COLO829 (cell line): ENCODE measurements at places on chromosomes 2 and 18.

- DNase-seq: no peak
Measured at GRCh38 chr18:25349926-25350487, 2.0 kb downstream of the ZNF521 start.

DNA sequence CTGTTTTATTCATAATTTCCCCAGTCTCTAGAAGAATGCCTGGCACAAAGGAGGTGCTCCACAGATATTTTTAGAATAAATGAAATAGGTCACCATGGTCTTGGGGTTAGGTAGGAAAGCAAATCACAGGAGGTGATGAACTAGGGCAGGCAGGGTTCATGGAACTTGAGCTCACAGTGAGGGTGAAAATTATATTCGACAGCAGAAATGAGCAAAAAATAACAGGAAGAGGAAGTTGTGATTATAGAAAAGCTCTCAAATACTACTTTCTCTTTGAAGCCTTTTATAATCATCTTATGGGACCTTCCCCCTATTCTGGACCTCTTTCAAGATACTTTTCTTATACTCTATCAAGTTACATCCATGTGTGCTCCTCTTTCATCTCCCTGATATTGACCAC lies 4.5 kb upstream of the CREB1 start:
- DNase-seq: no peak

- no peak for DNase-seq
Measured at GRCh38 chr2:237413777-237414661, at the start of gene COL6A3. Gene COL6A3 (minus strand): TSS chr2:237414164. CDS start chr2:237396817, 17,347 bp downstream.

GRCh38 chr2:66456183-66457041 lies 21.5 kb downstream of the MEIS1 start:
- DNase-seq: no peak

- DNase-seq: no peak
Measured at GRCh38 chr2:135198481-135198880, 146.4 kb downstream of the RAB3GAP1 start.

DNA sequence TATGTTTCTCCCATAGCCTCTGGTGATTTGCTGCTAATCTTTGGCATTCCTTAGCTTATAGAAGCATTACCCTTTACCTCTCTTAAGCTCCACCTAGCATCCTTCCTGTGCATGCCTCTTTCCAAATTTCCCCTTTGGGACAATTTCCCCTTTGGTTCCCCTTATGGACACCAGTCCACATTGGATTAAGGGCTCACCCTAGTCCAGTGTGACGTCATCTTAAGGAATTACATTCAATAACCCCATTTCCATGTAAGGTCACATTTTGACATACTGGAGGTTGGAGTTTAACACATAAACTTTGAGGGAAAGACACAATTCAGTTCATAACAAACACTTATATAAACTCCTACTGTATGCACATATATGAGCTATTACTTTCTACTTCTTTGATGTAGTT lies 916.6 kb downstream of the SLC4A3 start:
- DNase-seq: no peak
